MV-4-11 (cell line): ENCODE measurements at places on chromosomes 2 and 18.
A peak's percentile ranks its signal among the peaks of the same experiment; 100 is the strongest.

- DNase-seq: no peak
Observed at GRCh38 chr2:98769784-98770183, 38.9 kb upstream of the MGAT4A start.

DNA sequence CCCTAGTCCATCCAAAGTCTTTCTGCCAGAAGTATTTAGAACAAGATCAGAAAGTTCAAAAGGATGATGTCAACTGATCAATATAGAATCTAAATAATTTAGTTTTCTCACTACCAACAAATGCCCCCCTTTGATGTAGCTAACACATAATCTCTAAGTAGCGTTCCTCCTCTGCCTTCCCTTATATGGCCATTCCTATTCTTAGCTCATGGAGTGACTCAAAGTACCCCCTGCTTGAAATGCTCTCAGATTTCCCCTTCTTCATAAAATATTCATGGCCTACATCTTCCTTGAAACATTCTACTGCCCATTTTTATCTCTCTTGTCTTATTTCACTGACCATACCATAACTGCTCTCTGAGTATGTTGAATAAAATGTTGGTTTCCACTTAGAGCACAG, 151.5 kb downstream of the UPP2 start:
- DNase-seq: no peak

DNA sequence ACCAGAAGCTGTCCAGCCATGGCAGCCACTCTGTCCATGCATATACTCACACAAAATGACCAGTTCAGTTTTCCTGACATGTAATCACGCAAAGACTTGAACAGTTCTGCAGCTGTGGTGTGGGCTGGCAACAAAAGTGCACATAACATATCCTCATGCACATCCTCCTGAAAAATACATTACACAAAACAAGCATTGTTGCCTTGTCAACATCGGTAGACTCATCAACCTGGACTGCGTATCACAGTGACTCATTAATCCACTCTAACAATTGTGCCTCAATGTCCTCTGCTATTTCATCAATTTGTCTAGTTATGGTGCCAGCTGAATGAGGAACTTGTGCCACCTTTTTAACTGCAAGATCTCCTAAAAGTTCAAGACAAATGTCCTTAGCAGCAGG, 19.5 kb downstream of the RBKS start:
- DNase-seq: no peak

GRCh38 chr2:58032764-58033080, 13.9 kb upstream of the VRK2 start:
- DNase-seq: no peak

GRCh38 chr2:26946841-26947784, 23.3 kb upstream of the MAPRE3 start:
- peak; percentile 66 for DNase-seq

DNA sequence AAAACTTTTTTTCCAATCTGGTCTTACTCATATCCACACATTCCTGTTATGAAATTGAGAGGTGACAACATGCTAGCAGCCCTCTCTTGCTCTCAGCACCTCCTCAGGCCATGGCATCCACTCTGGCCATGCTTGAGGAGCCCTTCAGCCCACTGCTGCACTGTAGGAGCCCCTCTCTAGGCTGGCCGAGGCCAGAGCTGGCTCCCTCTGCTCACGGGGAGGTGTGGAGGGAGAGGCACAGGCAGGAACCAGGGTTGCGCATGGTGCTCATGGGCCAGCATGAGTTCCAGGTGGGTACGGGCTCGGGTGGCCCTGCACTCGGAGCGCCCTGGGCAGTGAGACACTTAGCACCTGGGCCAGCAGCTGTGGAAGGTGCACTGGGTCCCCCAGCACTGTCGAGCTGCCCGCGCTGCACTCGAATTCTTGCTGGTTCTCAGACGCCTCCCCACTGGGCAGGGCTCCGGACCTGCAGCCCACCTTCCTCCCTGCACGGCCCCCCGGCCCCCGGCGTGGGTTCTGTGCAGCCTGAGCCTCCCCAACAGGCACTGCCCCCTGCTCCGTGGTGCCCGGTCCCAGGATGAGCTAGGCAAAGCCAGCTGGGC, 1669.6 kb upstream of the CELF4 start:
- DNase-seq: no peak

DNA sequence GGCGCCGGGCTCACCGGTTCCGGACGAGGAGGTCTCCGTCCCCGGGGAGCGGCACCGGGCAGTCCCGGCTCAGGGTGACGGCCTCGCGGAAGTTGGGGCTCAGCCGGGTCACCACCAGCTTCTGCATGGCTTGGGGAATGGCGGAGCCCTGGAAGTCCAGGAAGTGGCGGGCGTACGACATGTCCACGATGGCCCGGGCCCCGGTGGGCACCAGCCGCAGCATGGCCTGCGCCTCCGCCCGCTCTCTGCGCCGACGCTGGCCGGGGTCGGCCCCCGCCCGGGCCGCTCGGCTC, 157 bp downstream of the PTGR3 start:
- no peak for DNase-seq

DNA sequence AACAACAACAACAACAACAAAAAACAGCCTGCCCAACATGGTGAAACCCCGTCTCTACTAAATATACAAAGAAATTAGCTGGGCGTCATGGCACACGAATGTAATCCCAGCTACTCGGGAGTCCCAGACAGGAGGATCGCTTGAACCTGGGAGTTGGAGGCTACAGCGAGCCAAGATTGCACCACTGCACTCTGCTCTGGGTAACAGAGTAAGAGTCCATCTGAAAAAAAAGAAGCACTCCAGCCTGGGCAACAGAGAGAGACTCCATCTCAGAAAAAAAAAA, 344.1 kb upstream of the PLGLB2 start:
- no peak for DNase-seq

- no peak for DNase-seq
Observed at GRCh38 chr2:182894174-182894573, 27.7 kb upstream of the FRZB start.

DNA sequence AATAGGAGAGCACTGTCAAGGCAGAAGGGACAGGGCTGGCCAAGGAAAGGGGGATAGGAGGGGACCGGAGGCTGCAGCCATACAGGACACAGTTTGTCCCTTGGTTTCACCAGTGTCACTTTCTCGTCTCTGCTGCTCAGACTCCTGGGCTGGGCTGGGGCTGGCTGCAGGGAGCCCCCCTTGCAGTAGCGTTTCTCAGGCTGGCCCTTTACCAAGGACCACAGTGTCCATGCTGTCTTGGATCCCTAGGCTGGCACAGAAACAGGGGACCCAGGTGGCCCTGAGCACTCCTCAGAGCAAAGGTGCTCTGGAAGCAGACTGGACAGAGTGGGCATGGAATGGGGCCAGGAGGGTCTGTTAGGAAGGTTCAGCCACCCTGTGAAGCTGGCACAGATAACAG, 34.8 kb downstream of the ATOH8 start:
- no peak for DNase-seq

DNA sequence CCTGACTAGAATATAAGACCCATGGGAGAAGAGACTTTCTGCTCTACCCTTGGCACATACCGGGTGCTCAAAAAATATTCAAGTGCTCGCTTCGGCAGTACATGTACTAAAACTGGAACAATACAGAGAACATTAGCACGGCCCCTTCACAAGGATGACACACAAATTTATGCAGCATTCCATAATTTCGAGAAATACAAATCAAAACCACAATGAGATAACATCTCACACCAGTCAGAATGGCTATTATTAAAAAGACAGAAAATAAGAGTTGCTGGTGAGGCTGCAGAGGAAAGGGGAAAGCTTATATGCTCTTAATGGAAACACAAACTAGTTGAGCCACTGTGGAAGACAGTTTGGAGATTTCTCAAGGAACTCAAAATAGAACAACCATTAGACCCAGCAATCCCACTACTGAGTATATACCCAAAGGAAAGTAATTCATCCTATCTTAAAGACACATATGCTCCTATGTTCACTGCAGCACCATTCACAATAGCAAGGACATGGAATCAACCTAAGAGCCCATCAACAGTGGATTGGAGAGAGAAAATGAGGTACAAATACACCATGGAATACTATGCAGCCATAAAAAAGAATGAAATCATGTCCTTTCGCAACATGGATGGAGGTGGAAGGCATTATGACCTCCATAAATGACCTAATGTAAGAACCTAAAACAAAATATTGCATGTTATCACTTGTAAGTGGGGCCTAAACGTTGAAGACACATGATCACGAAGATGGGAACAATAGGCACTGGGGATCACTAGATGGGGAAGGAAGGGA, 71.6 kb upstream of the CYP1B1 start:
- no peak for DNase-seq

GRCh38 chr2:150274108-150274507, 213.4 kb downstream of the RND3 start:
- no peak for DNase-seq

DNA sequence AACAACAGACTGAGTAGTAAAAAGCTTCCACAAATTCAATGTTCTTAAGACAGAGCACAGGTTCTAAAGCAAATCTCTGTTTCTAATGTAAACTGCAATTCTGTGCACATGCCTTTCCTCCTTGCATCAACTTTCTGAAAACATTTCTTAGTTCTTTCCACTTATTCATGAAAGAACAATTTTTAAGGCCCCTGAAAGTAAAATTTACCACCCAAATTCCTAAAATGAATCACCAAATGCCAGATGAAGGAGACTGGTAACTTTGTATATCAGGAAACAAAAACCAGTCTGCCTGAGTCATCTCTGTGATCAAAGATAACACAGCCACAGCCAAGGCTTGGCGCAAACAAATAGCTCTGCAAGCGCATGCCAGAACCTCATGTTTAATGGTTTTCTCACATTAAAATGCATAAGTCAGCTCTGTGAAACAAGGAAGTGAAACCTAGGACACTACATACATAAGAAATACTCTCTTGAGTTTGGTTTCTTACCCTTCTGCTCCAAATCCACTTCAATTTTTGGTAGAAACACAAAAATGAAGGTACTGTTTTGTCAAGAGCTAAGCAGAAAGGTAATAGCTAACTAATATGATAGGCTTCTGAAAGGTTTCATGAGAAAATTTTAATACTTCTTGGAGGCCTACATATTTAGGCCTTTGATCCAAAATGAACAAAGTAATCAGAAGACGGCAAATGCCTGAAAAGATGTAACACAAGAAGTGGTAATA, 169.4 kb downstream of the THADA start:
- peak; percentile 98 for DNase-seq

DNA sequence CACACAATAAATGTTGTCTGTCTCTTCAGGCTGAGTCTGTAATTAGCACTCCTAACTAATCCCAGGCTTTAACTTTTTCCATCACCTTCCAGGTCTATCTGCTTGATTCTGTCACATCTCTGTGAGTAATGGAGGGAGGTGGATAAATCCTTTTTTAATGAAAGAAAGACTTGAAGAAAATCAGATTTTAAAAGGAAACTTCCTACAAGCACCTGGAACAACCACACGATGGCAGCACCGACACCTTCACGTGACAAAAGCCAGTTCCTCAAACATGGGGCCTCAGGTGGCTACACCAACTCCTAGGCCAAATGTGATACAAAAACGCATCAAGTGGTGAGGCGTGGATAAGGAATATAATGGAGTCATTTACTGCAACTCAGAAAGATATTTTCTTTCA, 41.8 kb downstream of the TGFBRAP1 start:
- peak; percentile 25 for DNase-seq

DNA sequence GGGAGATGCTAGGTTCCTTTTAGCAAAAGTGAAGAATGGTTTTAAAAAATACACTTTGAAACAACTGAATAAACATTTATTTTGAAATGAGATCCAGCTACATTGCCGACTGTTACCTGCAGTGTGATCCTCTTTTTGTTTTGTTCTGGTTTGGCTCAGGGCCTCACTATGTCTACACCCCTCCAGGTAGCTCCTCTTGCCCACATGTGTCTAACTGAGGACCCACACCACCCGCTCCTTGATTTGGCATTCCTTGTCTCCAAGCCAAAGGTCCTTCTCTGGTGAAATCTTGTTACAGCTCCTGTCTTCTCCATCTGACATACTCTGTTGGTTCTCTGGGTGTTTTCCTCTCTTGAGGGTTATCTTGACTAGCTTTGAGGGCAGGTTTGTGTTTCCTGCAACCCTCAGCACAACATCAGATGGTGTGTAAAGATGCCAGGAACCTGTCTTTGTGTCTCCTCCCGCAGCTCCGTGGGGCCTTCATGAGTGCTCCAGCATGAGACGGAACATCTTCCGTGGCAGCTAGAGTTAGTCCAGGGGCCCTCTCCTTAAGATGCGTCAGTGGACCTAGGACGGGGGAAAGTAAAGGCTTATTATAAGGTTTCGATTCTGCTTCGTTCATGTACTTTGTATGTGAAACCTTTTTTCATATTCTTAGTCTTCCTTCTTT, 32.1 kb downstream of the MAP4K4 start:
- DNase-seq: no peak

- no peak for DNase-seq
Observed at GRCh38 chr2:10844097-10844496, 31.5 kb upstream of the PDIA6 start.

DNA sequence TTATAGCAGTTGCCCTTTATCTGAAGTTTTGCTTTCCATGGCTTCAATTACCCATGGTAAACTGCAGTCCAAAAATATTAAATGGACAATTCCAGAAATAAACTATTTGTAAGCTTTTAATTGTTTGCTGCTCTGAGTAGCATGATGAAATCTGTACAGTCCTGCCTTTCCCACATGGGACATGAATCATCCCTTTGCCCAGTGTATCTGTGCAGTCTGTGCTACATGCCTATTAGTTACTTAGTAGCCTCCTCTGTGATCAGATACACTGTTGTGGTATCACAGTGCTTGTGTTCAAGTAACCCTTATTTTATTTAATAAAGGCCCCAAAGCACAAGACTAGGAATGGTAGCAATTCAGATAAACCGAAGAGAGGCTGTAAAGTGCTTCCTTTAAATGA, 810.6 kb upstream of the PIK3C3 start:
- DNase-seq: no peak

DNA sequence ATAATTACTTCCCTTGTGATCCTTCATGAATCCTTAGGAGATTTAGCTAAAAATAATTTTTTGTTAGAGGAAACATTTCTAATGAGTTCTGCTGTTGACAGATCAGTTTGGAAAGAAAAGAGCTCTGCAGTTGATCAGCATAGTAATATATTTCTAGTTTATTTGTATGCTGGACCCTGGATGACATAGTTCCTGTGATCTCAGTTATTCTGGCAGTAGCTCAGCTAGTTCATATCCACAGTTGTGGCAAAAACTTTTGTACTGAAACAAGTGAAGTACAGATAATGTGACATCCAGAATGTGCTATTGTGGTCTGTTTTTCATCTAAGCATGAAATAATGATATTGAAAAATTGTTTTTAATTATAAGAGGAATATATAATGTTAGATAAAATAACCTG, 33.7 kb downstream of the ABI2 start:
- DNase-seq: no peak

DNA sequence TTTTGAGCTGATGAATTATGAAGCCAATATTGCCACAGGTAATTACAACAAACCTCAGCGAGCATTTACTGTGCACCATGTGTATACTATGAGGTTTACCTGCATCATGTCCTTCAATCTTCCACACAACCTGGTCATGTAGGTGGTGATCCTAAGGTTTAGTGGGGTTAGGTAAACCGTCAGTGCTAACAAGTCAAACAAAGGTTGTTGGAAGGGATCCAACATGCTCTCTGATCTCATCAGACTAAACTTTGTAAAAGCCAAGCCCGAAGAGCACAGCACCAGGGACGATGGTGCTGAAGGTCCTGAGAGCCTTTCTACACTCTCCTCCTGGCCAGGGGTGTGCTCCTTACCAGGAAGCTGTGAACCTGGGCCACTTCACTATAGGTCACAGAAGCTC, 29.4 kb downstream of the SH3YL1 start:
- DNase-seq: no peak

- no peak for DNase-seq
Observed at GRCh38 chr2:38763228-38763627, 12.1 kb upstream of the SRSF7 start.

GRCh38 chr2:98768384-98769113, 37.6 kb upstream of the MGAT4A start:
- no peak for DNase-seq
